Right atrium auricular region (tissue), 2 donors: ENCODE measurements at places on chromosomes 4 and X. TPM values are rescaled to one million over a fixed set of nuclear protein-coding genes. Genes with fewer than 3 reads are reported as not detected.

The ZC4H2 gene
- 12.1 TPM for total RNA-seq

The EDA gene
- total RNA-seq, result 13.1 TPM

The FAM241A gene
- total RNA-seq, result 6.7 TPM

The ALAS2 gene
- 9.8 TPM for total RNA-seq

The S100P gene
- total RNA-seq, result 0.35 TPM

GRCh38 chr4:147644471-147644870 is 27.3 kb downstream of the TMEM184C start:
- no peak for DNase-seq

GRCh38 chr4:86313656-86314055 is 46.2 kb downstream of the MAPK10 start:
- no peak for DNase-seq

DNA sequence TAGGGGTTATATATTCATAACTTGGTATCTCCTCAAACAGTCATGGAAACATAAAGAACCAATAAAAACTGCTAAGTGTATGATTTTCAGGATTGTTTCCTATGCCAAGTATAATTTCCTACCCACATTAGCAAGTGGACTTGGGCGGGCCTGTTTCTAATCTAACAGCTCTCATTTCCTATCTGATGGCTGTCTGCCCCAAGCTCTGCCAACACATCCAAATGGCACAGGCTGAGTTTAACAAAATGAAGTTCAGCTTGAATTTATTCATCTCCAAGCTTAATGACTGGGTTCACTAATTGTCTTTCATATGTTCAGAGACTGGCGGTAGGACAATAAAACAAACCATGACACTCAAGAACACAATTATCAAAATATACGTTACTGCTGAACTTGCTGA is 55.5 kb upstream of the S100G start:
- no peak for DNase-seq

DNA sequence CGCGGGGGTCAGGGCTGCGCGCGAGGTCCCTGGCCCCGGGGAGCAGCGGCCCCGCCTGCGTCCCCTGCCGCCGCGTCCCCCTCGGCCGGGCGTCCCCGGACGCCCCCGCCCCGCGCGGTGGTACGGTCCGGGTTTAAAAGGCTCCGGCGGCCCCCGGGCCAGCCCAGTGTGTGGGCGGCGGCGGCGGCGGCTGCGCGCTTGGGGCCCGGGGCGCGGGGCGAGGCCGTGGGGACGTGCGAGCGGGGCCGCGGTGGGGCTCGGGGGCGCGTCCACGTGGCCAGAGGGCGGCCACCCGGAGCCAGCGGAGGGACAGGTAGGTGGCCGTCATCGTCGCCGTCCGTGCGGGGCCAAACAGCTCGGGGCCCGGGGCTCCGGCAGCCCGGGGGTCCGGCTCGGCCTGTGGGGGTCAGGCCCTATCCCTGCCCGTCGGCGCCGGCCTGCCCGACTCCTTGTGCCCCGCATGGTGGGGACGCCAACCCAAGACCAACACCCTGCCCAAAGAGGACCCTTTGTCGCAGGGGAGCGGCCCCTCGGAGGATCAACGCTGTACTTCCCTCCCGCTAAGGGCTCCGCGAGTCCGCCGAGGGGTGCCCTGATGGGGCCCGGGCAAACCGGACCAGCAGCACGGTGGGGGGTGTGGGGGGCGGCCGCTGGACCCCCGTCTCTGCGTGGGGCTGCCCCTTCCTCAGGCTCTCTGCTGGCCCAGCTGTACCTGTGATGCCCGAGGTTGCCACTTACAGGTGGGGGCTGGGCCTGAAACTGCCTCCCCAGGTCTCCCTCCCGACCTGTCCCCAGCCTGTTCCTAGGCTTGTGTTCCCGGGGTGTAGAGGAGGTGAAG is at the start of gene PLXNA3:
PLXNA3 (plus strand) TSS at position 166 of the 838 bp plus-strand sequence. CDS start 1,903 bp downstream, outside the sequence.
- no peak for DNase-seq
